ENCODE measurements at places on chromosomes 4 and X.

DNA sequence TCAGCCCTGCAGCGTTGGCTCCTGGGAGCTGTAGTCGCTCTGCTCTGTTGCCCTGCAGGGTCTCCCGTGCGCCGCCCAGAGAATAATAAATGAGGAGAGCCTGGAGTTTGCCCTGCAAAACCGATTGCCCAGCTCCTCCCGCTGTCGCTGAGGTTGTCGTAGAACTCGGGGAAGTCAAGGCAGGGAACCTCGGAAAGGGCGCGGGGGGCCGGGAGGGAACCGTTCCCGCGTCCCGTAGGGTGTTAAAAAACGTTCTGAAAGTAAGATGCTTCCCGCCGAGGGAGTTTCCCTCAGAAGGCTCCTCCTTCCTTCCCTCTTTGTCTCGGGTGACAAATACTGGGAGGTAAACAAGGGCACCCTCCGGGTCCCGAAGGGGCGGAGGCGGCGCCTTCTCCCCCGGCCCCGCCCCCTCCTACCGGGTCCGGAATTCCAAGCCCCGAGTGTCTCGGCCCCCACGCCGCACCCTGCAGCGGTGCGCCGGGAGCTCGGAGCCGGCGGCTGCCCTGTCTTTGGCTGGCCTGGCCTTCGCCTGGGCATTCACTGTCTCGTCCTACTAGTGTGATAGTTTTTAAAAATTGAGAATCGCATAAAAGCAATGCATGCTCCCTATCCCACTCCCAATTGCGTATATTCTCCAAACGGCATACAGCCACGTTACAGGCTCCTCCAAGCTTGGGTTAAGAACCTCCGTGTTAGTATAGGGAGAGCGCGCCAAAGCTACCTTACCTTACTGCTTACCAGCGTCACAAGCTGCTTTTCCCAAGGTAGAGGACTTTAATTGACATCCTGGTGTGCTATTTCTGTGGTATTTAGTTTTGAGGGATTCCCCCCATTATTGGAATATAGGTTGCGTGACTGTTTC lies 964 bp upstream of the HMGB2 start:
- peak; percentile 56 for DNase-seq

DNA sequence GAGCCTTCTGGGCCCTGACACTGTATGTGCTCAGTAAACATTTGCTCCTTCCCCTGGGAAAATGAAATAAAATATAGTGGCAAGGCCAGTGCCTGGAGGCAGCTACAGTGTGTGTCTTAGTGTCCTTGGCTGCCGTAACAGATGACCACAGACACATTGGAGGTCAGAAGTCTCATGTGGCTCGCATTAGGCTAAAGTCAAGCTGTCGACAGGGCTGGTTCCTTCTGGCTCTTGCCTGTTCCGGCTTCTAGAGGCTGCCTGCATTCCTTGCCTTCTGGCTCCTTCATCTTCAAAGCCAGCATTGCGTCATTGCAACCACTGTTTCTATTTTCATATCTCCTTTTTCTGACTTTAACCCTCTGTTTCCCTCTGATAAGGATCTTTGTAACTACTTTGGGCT lies 83.6 kb upstream of the STX18 start:
- no peak for DNase-seq

- no peak for DNase-seq
These were observed 493.5 kb downstream of the IL15 start for GRCh38 chr4:142129931-142130330.

DNA sequence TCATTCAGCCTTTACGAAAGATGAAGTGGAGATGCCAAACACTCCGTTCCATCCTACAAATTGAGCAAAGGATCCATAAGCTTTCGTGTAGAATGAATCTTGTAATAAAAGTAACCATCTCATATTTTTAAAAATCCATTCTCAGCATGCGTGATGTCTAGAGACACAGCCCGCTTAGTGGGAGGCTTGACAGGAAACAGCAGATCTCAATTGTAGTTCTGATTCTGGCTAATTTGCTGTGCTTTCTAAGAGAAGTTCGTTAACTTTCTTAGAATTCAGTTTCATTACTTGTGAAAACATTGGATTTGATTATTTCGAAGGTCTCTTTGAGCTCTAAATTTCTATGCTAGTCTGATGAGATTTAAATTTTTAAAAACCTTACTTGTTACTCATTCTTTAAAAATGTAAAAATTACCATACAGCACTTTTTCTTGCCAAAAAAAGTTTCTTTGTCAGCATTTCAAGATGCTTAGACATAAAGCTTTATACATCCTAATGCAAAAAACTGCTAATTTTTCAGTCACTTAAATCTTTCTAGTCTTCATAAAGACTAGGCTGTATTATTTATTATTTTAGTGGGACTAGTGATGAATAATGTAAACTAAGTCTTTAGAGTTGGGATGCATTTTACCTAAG lies 66.9 kb upstream of the NEIL3 start:
- peak; percentile 17 for DNase-seq

- no peak for DNase-seq
These were observed 116.4 kb upstream of the PUDP start for GRCh38 chrX:7264399-7264798.

DNA sequence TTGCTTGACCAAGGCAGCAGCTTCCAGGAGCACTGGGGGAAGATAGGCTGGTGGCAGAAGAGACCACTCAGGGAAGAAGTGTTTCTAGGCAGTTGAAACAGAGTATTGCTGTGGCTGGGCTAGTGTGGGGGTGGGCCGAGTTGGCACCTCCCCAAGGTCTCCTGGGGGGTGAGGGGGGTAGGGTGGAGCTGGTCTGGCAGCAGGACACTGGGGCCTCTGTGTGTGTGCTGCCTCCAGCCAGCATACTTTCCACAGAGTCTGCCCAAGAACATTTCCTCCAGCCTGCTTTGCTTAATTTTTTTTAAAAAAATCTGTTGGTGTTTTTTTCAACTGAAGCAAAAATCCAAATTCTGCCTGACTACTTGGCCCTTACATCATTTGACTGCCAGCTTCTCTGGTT lies 4.0 kb downstream of the ITIH6 start:
- DNase-seq = no peak

GRCh38 chr4:11566444-11567022 lies 137.8 kb upstream of the HS3ST1 start:
- DNase-seq = no peak

GRCh38 chr4:74583089-74583700 lies 138.3 kb downstream of the AREG start:
- no peak for DNase-seq

- no peak for DNase-seq
These were observed 67.7 kb downstream of the DCLK2 start for GRCh38 chr4:150145946-150146340.

DNA sequence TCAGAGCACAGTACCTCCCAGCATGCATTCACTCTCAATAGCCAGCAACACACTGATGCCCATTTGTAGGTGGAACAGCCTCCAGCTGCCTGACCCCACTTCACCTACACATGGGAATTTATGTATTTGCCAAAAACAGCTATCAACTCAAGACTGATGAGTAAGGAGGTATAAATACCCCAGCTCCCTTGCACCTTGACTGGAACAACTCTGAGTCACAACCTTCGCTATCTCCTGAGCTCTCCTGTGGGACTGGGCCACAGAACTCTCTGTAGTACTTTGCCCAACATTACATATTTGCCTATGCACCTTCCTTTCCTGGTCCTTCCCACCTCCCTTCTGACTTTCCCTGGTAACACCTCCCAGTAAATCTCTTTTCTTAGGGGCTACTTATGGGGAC lies 16.5 kb upstream of the EGFL6 start:
- no peak for DNase-seq

DNA sequence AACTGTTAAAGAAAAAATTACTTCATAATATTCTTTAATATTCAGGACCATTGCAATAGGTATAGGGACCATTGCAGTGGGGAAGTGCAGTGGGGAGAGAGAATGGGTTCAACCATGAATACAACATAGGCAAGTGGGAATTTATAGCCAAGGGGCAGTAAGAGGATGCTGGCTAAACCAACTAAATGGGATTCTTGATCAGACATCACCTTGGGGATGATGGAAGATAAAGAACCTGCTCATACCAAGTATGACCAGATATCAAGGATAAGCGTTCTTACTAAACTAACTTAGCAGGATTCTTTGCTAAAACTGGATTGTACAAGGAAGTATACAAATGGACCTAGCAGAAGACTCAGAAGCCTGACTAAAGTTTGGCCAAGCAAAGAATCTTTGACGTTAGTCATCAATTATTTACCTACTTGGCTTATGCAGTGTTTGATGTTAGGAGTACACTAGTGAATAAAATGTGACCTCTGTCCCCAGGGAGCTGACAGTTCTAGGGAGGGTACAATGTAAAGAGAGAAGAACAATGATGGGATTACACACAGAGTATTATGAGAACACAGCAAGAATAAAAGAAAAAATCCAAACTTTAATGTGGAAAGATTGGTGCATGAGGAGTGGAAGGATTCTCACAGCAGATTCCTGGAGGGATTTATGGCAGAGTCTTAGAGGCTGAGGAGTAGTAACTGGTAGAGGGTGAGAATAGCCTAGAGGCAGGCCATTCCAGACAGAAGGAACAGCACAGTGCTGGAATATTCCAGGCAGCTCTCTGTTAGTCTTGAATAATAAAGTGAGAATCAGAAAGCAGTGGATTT lies 54.7 kb upstream of the MYOZ2 start:
- no peak for DNase-seq

DNA sequence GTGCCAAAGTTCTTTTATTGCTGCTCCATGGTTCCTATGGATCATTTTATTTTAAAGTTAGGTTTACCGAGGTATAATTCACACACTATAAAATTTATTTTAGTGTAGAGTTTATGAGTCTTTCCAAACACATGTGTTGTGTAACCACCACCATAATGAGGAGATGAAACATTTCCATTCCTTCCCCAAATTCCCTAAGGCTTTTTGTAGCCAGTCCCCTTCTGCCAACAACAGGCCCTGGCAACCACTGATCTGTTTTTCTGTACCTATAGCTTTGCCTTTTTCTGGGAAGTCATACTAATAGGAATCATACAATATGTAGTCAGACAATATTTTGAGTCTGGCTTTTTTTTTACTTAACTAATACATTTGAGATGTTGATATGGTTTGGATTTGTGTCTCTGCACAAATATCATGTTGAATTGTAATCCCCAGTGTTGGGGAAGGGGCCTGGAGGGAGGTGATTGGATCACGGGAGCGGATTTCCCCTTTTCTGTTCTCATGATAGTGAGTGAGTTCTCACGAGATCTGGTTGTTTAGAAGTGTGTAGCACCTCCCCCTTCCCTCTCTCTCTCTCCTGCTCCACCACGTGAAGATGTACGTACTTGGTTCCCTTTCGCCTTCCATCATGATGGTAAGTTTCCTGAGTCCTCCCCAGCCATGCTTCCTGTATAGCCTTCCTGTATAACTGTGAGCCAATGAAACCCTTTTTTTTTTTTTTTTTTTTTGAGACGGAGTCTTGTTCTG lies 59.6 kb upstream of the DHX15 start:
- DNase-seq = no peak

DNA sequence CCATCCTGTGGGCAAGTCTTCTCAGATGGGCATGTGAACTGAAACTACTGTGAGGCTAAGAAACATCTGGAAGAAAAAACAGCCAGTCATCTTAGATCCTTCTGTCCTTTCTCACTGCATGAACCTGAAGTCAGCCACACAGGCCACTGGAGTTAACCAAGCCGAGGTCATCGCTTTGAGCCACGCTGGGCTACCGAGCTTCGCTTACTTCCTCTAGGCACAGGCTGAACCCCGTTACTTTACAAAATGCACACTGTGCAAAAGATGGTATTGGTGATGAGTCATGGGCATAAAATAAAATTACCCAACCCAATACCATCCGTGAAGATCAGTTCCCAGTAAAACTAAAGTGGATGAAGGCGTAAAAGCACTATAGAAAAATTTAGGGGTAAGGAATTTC lies 86.2 kb downstream of the MTMR1 start:
- DNase-seq = no peak

DNA sequence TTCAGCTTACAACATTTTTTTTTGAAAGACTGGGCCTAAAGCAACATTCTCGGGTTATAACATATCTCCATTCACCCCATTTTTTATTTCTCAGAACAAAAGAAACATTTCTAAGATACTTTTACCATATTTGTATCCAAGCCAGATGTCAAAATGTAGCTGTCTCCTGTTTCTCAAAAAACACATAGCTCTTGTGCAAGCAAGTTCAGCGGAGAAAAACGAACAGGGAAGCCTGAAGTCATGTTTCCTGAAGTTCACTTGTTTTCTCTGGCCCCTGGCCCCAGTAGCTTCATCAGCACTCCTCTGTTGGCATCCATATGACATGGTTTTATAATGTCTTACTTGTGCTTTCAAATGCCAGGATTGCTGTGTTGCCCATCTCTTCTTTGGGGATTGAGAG lies 218.2 kb downstream of the BANK1 start:
- no peak for DNase-seq

DNA sequence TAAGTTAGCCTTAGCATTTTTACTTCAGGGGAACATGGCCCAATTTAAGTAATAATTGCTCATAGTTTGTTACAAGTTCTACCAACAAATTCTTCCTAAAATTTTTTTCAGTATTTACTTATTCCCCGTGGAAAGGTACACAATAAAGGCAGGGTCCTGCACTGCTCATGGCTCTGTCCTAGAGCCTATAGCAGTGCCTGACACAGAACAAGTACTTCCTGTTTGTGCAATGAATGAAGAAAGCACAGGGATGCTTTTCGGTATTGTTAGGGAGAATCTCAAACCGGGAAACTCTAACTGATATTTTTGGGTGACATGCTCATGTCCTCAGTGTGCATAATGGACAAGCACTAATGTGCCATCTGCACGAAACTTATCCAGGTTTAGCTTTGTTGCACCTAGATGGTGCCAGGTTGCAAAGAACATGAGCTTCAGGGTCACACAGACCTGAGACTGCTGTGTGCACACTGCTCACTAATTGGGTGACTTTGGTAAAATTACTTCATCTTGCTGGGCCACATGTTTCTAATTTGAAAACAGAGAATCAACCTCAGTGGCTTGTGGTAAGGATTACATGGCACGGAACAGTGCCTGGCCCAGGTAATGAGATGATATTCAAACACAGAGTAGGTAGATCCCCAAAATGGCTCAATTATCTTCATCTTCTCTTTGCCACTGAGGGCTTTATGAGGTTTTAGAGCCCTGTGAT lies 175.8 kb upstream of the NPY2R start:
- DNase-seq = no peak

GRCh38 chr4:48944756-48945241 lies 38.2 kb upstream of the OCIAD2 start:
- no peak for DNase-seq

GRCh38 chrX:39165185-39165584 lies 363.9 kb downstream of the MID1IP1 start:
- no peak for DNase-seq

GRCh38 chr4:81758574-81759264 lies 287.0 kb upstream of the RASGEF1B start:
- no peak for DNase-seq

DNA sequence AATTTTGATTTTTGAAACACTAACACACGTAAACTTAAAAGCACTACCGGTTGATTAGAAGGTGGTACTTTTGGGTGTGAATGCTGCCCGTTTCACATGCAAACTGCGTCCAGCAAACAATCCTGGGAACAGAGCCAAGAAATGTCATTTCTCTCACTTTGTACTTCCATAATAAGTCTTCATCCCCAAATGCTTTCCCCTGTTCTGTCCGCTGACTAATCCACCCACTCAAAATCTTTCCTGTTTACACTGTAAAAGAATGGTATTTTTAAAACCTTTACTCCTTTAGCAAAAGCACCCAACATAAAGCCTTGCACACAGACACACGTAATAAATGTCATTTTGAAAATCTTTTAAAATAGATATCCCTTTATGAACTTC lies 39.1 kb upstream of the PDLIM5 start:
- DNase-seq = peak; percentile 26

GRCh38 chr4:82201303-82201702 lies 172.5 kb downstream of the HNRNPD start:
- DNase-seq = no peak
